Stimulated activated CD4-positive, alpha-beta T cell treated with anti-CD3 and anti-CD28 coated beads, Interleukin-15, amount 100 ng/mL, for 48 hours (primary cell): ENCODE measurements at places on chromosomes 6 and 20.

DNA sequence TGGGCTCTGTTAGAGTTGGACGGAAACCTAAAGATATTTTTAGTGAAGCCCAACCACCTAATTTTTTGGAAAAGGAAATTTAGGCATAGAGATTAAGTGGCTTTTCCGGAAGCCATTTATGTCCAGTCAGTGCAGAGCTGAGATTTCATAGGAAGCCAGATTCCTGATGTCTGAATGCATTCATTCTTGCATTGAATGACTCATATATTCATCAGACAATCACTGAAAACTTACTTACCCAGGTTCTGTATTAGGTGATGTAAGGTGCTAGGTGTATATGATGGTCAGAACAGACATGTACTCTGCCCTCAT is 4.1 kb downstream of the SH3BGRL2 start:
- no peak for DNase-seq

DNA sequence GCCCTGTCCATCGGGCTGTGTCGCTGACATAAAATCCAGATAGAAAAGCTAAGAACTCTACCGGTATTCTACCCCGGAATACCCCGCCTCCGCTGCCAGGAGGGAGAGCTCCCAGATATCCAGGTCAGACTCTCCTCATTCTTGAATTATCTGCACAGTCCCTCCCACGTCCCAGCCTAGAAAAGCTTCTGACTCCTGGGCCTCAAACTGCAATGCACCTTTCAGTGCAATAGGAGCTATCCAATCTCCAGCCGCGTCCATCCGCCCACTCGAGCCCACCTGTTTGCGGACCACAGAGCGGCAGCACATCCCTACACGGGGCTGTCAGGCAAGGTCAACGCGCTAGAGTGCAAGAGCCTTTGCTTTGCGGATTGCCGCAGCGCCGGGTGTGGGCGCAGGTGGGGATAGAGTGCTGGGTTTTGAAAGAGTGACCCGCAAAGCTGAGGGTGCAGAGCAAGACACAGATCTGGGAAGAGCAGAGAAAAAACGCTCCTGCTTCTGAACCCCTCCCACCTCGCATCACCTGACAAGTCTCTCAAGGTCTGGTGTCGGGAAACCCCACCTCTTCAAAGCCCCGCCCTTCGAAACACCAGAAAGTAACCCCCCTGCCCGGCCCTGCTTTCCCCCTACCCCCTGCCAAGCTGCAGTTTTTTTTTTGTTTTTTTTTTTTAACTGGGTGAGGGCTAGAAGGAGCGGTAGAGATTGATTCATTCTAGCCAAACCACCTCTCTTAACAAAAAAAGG is 1.3 kb downstream of the TAPBP start:
- DNase-seq: peak; percentile 63

DNA sequence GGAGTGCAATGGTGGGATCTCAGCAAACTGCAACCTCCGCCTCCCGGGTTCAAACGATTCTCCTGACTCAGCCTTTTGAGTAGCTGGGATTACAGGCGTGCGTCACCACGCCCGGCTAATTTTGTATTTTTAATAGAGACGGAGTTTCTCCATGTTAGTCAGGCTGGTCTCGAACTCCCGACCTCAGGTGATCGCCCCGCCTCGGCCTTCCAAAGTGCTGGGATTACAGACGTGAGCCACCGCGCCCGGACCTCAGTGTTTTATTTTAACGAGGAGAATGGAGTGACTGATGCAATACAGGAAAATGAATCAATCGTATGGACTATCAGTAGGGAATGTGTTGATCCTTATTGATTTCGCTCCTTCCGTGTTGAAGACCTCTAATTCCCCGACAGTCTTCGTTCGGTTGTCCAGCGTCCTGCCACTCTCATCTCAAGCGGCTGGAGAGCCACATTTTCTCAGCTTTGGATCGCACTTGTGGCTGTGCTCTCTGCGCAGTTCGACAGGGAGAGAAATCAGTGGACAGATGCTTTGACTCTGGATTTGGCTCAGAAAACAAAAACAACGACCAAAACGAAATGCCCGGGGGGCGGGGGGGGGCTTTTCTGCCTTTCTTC is 166.2 kb downstream of the TRIM27 start:
- no peak for DNase-seq

DNA sequence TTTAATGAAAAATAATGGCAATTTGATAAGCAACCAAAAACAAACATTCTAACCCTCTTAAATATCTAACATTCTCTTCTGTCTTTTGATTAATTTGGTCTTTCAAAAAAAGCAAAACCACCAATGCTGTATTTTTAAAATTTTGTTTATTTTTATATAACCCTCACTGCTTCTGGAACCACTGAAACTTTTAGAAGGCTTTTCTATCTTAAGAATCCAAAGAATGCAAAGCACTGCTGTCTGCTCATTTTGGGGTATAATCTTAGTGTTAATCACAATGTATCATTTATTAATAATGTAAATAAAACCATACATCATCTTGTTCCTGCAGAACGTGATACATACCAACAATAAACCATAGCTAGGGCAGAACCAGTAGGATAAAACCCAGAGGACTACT is 14.0 kb downstream of the STK38 start:
- DNase-seq: no peak

GRCh38 chr6:104589940-104590339 is 269.8 kb downstream of the HACE1 start:
- no peak for DNase-seq

DNA sequence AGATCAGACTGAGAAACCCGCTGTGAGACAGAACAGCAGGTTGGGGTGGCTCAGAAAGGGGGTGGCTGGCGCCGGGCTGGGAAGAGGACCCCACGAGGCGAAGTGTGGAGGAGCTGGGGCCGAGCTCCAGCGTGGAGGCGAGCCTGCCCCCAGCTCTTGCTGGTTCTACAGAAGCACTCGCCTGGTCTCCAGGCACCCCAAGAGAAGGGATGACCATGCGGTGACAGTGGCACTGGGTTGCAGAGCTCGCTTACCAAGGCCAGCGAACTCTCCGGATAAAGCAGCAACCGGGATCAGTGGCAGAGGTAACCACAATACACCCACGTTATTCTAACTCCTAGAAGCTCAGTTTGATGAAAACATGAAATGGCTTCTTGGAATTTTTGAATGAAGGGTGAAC is 26.5 kb downstream of the THBS2 start:
- DNase-seq: no peak

GRCh38 chr20:57657535-57658446 is 37.6 kb upstream of the ZBP1 start:
- DNase-seq: peak; percentile 13

DNA sequence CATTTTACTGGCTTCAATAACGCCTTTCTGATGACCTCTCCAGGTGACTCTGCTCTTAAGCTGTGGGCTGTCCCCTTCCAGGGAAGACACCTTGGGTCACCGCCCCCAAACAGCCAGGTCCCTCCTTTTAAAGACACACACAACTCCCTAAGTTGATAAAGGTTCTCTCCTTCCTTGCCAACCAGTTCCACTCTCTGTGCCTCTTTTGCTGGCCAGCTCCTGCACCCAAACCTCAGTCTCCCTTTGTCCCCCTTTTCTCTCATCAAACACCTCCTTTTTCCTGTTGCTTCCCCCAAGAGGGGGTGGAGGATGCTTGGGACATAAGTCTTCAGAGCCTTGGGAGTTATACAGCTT is 1.0 kb downstream of the NCOA6 start:
- DNase-seq: peak; percentile 68

DNA sequence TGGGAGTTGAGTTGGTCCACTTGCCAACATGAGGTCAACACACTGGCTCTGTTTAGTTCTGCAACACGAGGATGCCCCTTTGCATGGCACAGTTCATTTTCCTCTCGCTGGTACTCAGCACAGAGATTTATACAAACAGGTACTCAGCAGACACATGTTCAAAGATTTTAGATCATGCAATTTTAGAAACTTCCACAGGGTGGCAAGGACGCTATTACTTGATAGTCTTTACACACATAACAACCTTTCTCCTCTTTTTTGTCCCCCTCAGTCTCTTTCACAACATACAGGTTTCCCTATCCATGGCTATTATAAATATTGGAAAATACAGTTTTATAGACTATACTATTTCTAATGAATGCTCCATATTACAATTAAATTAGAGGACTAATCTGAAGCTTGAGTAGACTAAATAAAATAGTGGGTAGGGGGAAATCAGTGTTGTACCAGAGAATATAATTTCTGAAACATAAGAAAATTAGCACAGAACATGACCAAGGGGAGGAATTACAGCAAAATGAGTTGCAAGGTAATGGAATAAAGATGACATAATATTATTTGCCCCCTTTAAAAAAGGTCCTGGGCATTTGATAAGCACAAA is 331.8 kb upstream of the BTBD3 start:
- DNase-seq: no peak

DNA sequence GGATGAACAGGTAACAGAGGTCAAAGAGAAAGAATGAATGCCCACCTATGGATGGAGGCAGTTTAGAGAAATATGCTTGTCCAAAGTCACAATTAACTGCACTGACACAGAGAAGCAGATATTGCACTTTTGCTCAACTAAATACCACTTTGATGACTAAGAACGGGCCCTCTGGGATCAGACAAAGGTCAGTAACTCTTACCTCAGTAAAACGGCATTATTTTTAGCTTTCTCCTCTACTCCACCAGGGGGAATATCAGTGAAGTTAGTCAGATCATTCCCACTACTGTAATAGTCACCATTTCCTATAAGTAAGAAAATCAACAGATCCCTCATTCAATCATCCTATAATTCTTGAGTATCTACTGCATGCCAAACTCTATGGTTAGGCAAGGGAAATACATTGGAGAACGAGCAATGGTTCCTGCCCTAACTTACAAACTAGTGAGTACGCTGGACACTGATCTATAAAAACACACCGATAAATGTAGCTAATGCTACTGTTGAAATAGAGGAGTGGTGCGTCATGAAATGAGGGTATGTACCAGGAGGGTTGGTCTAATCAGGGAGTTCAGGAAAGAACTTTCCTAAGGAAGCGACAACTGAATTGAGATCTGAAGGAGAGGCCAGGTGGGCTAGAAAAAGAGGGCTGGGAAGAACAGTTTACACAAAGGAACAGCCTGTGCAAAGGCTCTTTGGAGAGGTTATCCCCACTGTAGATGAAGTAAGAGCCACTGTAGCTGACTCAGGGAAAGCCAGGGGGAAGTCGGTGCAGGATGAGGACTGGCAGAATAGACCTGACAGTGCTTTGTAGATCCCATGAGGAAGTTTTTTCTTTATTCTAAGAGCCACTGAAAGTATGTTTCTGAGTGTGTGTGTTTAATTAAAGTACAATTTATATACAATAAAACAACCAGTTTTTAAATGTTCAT is 9.2 kb downstream of the ECI2 start:
- DNase-seq: no peak

DNA sequence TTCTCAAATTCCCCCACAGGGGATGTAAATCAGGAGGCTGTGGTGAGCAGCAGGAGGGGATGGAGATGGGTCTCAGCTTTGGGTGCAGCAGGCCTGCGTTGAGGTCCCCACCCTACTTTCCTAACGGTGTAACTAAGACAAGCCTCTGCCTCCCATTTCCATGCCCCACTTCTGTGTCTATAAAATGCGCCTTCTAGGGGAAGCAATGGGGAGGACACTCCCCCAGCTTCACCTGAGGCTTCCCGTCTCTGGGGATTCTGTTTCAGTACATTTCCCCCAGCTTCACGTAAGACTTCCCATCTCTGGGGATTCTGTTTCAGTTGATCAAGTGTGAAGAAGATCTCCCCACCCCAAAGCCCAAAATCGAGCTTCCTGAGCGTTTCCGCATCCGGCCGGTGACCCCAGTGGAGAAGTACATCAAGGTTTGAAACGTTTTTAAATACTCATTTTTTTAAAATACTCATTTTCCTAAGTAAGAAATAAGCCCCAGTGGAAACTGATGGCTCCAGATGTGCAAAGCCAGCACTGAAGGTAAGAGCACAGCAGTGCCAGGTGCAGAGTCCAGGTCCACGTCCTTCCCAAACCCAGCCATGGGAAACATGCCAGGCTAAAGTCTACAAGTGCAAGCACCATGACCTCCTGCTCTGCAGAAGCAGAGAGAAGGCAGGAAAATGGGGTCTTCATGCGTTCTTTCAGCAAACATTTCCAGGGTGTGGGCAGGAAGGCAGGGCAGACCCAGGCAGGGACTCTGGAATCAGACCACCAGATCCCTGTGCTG is 73.1 kb downstream of the ANKRD60 start:
- DNase-seq: no peak

GRCh38 chr20:7366189-7366588 is 574.1 kb downstream of the HAO1 start:
- no peak for DNase-seq
